ENCODE measurements at places on chromosomes 2 and 18.
A peak's percentile ranks its signal among the peaks of the same experiment; 100 is the strongest.

GRCh38 chr18:29779096-29779495, 1263.4 kb downstream of the DSC3 start:
- DNase-seq: no peak

DNA sequence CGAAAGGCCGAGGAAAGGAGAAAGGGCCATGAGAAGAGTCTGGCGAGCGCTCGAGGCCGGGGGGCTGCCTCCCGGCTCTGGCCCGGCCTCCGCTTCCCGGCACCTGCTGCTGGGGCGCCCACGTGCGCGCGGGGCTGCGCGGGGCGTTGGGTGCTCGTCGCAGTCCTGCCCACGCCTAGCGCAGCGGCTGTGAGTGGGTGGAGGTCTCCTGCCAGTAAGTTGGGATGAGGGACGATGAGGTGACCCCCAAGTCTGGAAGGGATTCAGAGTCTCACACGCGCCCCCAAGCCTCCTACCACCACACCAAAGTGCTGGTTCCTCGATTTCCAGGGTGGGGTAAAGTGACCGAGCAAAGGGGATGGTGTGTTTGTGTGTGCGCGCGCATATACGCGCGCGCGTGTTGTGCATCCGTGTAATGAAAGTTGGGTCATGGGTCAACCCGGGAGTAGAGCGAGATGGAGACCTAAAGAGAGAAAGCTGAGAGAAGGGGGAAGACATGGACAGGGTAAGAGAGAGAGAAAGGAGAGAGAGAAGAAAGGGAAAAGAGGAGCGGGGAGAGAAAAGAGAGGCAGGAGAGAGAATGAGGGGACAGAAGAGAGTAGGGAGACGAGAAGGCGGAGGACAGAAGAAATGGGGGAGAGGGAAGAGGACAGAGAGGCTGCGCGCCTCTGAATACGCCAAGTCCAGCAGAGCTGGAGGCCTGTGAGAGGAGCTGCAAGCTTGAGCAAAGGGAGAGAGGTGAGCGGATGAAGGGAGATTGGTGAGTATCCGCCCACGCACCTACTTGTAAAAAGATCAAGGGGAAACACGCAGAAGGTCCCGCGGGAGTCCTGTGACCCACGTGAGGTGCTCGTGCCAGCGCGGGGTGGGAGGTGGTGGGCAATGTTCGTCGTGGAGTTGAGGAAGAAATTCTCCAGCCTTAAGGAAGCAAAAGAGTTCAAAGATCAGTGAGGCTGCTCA, 1.7 kb upstream of the NETO1 start:
- DNase-seq: no peak

DNA sequence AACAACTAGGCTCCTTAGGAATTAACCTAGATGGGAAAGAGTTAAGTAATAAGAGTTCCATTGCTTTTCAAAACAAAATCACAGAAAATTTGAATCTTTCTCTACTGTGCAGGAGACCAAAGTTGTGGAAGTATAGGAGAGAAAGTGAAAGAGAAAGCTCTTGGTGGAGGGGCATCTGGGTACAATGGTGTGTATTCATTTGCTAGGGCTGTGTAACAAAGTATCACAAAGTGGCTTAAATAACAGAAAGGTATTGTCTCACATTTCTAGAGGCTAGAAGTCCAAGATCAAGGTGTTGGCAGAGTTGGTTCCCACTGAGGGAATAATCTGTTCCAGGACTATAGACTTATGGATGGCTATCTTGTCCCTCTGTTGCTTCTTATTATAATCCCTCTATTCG, 50.5 kb upstream of the GORASP2 start:
- DNase-seq: peak; percentile 3

GRCh38 chr2:29010946-29011345, 29.8 kb downstream of the TOGARAM2 start:
- no peak for DNase-seq

- no peak for DNase-seq
Measured at GRCh38 chr2:47075361-47076125, 79.6 kb downstream of the STPG4 start.

DNA sequence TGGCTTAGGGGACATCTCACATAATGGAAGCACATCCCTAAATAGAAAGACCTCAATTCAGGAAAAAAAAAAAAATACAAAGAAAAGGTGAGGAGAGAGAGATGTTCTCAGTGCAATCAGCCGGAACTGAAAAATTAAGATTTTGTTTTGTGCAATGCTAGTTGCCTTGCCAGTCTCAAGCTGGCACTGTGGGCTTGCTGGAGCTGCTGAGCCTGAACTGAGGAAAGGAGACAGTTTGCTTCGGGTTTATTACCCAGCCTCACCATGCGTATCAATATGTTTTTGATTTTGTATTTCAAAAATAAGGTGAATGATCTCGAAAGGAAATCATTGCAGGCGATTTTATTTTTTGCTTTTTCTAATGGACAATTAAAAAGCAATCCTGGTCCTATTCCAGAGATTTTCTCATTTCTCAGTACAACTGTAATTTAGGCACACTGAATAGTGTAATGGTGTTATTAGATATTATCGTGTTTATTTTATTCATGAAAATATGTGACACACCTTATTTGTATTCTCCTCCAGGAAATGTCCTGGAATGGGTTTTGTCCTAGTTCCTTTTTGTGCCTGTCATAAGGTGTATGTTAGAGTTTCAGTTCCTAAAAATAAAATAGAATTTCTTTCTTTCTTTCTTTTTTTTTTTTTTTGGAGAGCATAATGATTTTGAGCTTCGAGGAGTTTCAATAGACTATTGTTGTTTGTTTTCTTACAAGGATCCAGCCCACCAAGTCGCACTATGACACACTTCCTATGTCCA, 72.8 kb upstream of the ZEB2 start:
- no peak for DNase-seq

- peak; percentile 69 for DNase-seq
Measured at GRCh38 chr2:64263315-64263714, 119.1 kb upstream of the PELI1 start.

DNA sequence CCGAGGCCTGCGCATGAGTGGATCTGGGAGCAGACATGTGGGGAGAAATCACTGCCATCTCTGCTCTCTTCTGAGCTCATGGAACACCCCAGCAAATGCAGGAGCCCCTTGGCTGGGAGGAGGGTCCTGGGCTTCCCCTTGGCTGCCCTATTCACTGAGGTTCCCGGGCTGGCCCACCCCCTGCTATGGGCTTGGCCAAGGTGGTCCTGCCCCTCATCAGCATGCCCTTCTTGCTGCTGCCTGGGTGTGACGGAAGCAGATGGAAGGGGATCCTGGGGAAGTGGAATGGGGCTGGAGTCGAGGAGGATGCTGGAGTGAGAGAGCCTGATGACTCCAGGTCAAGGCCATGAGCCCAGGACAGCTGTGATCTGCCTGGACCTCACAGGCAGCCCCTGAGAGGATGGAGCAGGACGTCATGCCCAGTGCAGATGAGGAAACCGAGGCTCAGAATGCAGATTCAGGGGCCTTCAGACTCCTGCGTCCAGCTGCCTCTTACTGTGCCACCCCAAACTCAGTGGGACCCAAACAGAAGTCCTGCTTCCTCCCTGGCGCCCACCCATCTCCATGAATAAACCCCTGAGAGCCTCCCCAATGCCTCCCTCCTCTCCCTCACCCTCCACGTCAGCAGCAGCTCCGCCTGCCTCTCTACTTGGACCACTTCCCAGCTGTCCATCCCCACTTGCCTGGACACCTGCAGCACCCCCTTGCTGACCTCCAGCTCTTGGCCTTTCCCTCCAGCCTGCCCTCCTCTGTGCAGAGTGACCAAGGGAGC, 4.0 kb downstream of the SNED1 start:
- no peak for DNase-seq

GRCh38 chr2:15832030-15832709, 108.2 kb upstream of the MYCN start:
- no peak for DNase-seq

- DNase-seq: no peak
Measured at GRCh38 chr2:134934641-134935040, 16.0 kb downstream of the CCNT2 start.

GRCh38 chr2:3651691-3652648, 6.0 kb upstream of the ALLC start:
- no peak for DNase-seq

DNA sequence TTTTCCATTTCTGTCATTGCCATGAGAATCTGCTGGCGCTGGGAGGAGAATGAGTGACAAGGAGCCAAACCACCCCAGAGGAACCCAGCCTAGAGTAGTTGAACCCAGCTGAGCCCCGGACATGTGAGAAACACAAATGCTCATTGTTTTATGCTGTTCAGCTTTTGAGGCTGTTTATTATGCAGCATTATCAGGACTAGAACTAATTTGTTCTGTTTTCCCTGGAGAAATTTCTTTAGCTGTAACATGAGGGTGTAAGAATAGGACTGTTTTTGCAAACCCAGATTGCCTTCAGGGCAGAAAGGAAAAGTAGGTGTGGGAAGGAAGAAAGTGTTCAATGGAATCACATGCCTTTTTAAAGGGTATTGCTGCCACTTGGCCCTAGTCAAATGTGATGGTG, 28.5 kb upstream of the DOCK10 start:
- DNase-seq: no peak

DNA sequence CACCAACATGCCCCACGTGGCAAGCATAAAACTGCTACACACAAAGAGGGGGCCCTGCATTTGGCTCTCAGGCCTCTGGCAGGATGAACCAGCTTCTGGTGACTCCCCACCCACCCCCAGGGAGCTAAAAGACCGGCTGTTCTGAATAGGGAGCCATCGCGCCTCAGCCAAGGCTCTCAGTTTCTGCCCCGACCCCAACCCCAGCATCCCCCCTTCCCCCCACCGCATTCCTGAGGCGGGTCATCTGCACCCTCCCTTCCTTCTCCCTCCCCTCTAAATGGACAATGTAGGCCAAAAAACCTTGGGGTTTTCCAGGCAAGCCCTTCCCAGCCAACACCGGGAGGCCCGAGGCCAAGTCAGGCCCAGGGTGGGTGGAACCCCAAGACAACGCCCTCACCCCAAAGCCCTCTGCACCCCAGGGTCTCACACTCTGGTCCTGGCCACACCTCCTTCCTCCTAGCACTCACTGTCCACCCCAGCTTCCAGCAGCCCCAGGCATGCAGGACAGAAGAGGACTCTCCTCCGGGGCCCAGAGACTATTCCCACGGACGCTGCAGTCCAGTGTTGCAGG, 5.7 kb downstream of the CYP26B1 start:
- no peak for DNase-seq

- DNase-seq: no peak
Measured at GRCh38 chr2:4180631-4181030, 477.3 kb downstream of the DCDC2C start.

GRCh38 chr2:47842846-47843245, 59.9 kb downstream of the MSH6 start:
- DNase-seq: no peak

DNA sequence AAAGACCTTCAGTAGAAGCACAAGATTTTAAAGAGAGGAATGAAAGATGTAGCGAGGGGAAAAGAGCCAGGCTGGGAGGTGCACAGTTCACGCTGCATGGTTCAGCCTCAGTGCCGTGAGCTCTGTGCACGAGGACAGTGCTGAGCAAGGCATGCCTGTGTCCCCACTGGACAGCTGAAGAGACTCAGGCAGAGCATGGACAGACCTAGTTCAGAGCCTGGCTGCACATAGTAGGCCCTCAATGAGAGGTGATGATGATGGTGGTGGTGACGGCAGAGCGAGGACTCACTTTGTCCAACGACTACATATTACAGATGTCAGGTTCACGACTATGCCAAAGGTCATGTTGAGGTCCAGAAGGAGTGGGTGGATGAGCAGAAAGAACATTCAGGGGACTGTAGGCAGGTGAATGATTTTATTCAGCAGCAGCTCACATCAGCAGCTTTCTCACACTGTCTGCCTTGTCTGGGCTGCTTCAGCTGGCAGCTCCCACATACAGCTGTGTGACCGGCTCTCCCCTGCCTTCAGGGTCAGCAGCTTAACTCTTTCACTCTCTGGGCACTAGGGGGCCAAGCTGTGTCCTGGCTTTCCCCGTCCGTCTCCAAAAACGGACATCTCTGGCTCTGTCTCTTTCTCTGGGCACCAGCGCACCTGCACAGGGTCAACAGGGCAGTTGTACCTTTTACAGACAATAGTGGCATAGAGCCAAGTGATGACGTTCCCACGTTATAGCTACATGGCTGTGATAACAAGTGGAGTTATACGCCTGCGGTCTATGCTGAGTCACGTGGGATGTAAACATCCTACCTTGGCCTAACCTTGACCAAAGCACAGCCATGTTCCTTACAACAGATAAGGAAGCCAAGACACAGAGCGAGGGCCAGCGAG, 128.8 kb upstream of the MSH6 start:
- DNase-seq: no peak

DNA sequence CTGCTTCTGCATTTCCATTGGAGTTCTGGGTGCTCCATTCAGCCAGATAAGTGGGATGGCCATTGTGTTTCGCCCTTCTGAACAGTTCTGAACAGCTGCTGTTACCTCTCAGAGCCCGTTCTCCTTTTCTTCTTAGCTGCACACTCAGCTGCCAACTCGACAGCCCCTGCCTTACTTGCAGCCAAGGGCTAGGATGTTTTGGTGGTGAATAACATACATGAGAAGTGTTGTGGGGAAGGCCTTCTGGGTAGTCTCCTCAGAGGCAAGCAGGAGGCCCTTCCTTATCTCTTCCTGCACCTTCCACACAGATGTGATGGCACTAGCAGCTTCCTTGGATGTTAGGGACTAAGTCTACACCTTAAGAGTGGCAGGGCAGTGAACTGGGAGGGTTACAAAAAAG, 138.4 kb upstream of the NOSTRIN start:
- DNase-seq: no peak

- DNase-seq: no peak
Measured at GRCh38 chr18:72181241-72181764, 362.8 kb downstream of the CBLN2 start.

DNA sequence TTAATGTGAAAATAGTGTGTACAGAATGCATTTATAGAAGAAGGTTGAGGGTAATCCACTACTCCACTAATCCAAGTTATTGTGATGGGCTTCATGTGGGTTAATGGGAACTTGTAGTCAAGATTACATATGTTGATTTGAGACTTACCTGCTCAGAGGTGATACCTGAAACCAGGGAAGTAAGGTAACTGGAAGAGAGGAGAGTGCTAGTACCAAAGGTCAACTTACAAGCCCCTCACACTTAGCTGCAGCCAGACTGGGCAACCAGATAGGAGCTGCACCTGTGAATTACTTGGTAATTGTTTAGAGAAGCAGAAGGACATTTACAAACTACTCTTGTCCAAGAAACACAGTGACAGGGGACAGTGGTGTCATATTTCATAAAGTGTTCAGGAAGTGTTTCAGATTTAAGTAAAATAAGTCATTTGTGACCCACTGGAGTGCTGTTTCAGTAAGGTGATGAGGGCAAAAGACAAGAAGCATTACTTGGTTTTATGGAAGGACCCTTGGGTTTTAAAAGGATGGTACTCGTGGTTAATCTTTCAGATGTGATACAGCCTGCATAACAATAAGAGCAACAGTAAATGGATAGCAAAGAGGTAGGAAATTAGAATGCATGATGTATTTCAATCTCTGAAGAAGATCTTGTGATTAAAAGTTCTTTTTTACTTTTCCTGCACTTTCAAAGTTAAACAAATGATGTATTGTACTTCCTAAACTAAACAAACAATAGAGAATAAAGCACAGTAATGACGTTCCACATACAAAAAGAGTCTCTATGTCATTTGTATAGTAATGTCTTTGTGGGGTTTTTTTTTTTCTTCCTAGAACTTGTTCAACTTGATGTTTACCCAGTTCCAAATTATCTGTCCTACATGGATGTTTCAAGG, 189.3 kb downstream of the PHLPP1 start:
- no peak for DNase-seq
